ENCODE measurements at places on chromosomes 5 and 9.

GRCh38 chr5:151686674-151687407 lies at the start of gene SPARC:
TSS of gene SPARC (minus strand) at chr5:151686915. CDS start at chr5:151676188, 10,727 bp downstream.
- DNase-seq: no peak

GRCh38 chr9:114214686-114215414 lies 59.5 kb downstream of the COL27A1 start:
- no peak for DNase-seq

DNA sequence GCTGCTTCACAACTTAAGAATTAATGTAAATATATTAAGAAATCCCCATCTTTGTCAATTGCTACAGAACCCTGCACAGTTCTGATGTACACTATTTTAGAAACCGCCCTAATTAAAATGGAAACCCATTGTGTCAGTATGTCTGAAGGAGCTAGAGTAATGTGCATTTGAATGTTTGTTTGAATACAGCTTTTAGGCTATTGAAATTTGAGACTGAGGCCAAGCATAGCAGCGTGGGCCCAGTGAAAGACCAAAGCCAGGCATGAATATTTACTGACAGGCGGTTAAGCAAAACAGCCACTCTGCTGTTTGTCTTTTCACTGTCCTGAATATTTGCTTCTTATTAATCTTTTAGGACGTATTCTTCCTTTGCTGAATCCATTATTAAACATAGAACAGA lies 252.3 kb downstream of the IZUMO3 start:
- no peak for DNase-seq

DNA sequence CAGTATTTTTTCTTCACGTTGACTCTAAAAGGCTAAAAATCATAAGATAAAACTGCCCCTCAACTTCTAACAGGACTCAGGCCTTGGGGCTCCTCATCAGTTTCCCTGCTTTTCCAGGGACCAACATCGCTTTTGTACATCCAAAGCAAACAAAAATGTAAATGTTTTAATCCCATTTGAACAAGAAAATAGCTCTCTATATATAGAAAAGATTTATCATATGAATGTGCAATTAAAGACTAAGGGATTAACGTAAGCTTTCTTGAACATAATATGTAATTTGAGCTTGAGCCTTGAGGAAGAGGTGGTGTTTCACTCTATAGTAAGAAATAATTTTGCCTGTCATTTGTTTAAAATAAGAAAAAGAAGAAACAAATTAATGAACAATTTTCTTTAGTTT lies 547.2 kb upstream of the ACO1 start:
- DNase-seq: no peak

DNA sequence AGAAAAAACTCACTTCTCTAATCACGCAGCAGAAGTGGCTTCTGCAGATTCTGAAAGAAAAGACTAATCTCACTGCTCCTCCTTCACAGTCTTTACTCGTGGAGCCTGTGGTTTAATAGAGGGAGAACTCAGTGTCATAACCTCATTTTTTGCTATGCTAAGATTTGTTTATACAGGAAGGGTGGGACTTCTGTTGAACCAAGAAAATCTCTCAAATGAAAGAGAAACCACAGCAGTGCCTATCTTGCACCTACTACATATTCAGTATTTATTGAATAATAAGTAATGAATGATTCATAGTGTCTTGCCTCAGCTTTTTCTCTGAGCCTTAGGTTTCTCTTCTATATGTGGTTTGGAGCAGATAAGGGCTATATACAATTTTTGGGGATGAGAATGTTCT lies 136.1 kb upstream of the DMAC1 start:
- no peak for DNase-seq

DNA sequence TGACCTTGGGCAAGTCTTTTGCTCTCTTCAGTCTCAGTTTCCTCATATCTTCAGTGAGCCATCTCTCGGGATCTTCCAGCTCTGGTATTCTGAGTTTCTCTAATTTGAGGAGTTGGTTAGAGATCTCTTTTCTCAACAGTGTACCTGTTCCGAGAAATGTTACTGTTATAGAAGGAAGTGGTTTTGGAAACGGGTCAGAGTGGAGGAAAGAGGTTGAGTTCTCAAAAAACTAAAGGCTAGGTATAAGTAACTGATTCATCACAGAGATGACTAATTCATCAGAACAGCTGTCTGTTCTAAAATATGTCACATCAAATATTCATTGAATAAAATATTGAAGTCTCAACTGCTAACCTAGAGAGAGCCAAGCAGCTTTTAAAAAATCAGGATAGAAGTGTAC lies 106.6 kb downstream of the PALM2AKAP2 start:
- no peak for DNase-seq

GRCh38 chr5:53170746-53171349 lies 61.3 kb upstream of the MOCS2 start:
- no peak for DNase-seq

GRCh38 chr9:110744715-110745384 lies 76.3 kb downstream of the MUSK start:
- no peak for DNase-seq
